ENCODE measurements at places on chromosomes 7 and 10. TPM values are rescaled to one million over a fixed set of nuclear protein-coding genes. Genes with fewer than 3 reads are reported as not detected.

The ZNF33B gene
- 7.8 TPM for total RNA-seq

The NPY4R2 gene
- total RNA-seq, result not detected

The IPMK gene
- total RNA-seq, result 4.5 TPM

GRCh38 chr10:30873411-30873810, 158.3 kb downstream of the ZNF438 start:
- no peak for DNase-seq

GRCh38 chr10:118585794-118586193, 9.7 kb downstream of the PRLHR start:
- no peak for DNase-seq

- DNase-seq, result no peak
Measured at GRCh38 chr10:15764892-15765454, 45.3 kb upstream of the ITGA8 start.

DNA sequence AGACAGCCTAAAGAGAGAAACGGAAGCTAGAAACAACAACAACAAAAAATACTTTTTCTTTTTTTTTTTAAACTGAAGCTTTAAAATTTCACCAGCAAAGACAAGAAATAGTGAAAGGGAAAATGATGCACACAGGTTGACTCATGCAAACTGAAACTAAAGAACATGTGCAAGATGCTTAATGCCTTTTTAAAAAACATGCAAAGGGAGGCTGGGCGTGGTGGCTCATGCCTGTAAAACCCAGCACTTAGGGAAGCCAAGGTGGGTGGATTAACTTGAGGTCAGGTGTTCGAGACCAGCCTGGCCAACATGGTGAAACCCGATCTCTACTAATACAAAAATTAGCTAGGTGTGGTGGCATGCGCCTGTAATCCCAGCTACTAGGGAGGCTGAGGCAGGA, 15.1 kb upstream of the CUBN start:
- DNase-seq, result no peak

DNA sequence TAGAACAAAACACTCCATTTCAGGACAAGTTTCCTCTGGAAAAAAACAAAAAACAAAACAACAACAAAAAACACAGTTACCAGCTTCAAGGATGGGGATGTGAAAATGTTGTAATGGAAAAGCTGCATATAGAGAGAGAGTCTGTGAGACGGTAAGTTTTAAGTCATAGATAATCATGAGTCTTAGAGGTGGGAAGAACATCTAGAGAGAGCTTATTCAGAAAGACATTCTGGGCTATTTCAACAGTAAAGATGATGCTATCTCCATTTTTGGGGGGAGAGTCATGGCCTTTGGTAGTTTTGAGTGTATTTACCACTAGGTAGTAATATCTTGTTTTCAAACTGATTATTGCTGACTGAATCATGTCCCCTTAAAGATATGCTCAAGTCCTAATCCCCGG, 23.3 kb upstream of the INPP5F start:
- no peak for DNase-seq

GRCh38 chr7:6205971-6206660, 66.3 kb downstream of the CYTH3 start:
- peak; percentile 24 for DNase-seq

DNA sequence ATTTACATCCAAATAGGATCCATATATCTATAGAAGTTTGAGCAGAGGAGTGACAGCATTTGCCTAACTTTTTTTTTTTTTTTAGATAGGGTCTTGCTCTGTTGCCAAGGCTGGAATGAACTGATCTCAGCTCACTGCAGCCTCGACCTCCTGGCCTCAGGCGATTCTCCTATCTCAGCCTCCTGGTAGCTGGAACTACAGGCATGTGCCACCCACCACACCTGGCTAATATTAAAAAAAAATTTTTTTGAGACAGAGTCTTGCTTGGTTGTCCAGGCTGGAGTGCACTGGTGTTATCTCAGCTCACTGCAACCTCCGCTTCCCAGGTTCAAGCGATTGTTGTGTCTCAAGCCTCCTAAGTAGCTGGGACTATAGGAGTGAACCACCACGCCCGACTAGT, 15.1 kb downstream of the PPIA start:
- no peak for DNase-seq

- DNase-seq, result no peak
Measured at GRCh38 chr7:106258789-106259188, 26.0 kb downstream of the NAMPT start.

GRCh38 chr7:156163747-156164146, 351.5 kb upstream of the SHH start:
- DNase-seq, result no peak

Measured in fibroblast of villous mesenchyme (primary cell).